ENCODE measurements at places on chromosomes 12 and 14. TPM values are rescaled to one million over a fixed set of nuclear protein-coding genes. Genes with fewer than 3 reads are reported as not detected.
A peak's percentile ranks its signal among the peaks of the same experiment; 100 is the strongest.

The TPH2 gene
- not detected for total RNA-seq

- peaks cover 41% of the 10 kb centered on the region for H3K27me3 ChIP-seq
- no peaks in the 10 kb centered on the region for H3K36me3 ChIP-seq
- H3K4me1 ChIP-seq = peaks cover 10% of the 10 kb centered on the region
Measured at GRCh38 chr12:12890543-12891079, 751 bp upstream of the GPRC5A start.

DNA sequence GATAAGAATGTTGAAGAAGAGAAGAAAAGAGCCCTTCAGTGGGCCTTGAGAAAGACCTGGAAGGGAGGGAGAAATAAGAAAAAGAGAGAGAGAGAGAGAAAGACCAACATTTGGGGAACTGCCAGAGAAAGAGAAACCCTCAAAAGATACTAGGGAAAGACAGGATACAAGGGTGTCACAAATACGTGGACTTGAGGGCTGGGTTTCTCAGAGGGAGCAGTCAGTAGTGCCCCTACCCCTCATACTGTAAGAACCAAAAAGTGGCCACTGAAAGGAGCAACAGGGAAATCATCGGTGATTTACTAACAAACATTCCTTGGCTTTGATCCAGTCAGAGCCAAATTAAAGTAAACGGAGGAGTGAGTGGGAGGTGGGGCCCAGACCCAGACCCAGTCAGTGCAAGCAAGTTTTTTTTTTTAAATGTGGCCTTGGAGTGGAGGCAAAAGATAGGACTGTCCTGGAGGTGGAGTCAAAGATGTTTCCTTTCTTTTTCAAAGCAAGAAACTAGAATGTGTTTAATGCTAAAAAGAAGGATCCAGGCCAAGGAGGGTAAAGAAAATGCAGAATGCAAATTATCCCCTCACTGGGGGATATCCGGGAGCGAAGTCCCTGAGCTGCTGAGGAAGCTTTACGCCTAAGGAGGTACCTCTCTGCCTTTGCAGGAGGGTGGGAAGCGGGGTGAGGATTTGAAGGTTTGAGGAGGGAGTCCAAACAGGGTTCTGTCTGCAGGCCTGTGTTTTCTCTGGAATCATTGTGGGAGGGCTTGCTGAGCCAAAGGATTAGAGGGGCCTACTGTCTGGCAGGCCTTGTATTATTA is 143.5 kb upstream of the AMIGO2 start:
- peak overlapping the region; percentile 70 for H3K4me3 ChIP-seq
- H3K4me1 ChIP-seq = peaks cover 62% of the 10 kb centered on the region
- DNase-seq = no peak
- no peaks in the 10 kb centered on the region for H3K27me3 ChIP-seq

GRCh38 chr12:84470361-84470760 is 442.2 kb downstream of the SLC6A15 start:
- H3K27me3 ChIP-seq = no peaks in the 10 kb centered on the region
- no peak for DNase-seq
- H3K36me3 ChIP-seq = no peaks in the 10 kb centered on the region
- H3K4me1 ChIP-seq = no peaks in the 10 kb centered on the region
- no peak overlapping the region for H3K4me3 ChIP-seq
